Left renal cortex interstitium (tissue), 4 donors: ENCODE measurements at places on chromosomes 7 and 10. TPM values are rescaled to one million over a fixed set of nuclear protein-coding genes. Genes with fewer than 3 reads are reported as not detected.

The GPR26 gene
- polyA plus RNA-seq = 0.05 TPM

The SORCS1 gene
- 16.7 TPM for polyA plus RNA-seq

The PRSS2 gene
- not detected for polyA plus RNA-seq

The INTS1 gene
- polyA plus RNA-seq = 94.6 TPM

The ZNF117 gene
- polyA plus RNA-seq = 18.1 TPM

The CALML5 gene
- not detected for polyA plus RNA-seq

The TMEM213 gene
- 43.2 TPM for polyA plus RNA-seq

The AGBL3 gene
- polyA plus RNA-seq = 21.3 TPM

DNA sequence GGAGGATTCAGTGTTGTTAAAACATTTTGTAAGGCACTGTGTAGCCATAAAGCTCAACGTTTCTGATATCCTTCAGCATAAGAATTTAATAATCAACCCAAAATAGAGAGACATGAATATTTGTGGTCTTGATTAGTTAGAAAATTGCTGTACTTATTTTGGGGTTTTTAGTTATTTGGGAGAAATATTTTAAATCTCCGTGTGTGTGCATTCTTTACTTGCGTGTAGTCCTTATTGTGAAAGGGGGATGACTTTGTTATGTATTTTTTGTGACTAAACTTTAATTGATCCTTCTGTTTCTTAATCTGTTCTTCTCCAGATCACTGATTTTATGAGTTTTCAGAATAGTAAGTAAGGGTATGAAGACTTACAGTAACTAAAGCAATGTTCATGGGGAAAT lies 81.2 kb downstream of the ZNRF2 start:
- no peak for DNase-seq

DNA sequence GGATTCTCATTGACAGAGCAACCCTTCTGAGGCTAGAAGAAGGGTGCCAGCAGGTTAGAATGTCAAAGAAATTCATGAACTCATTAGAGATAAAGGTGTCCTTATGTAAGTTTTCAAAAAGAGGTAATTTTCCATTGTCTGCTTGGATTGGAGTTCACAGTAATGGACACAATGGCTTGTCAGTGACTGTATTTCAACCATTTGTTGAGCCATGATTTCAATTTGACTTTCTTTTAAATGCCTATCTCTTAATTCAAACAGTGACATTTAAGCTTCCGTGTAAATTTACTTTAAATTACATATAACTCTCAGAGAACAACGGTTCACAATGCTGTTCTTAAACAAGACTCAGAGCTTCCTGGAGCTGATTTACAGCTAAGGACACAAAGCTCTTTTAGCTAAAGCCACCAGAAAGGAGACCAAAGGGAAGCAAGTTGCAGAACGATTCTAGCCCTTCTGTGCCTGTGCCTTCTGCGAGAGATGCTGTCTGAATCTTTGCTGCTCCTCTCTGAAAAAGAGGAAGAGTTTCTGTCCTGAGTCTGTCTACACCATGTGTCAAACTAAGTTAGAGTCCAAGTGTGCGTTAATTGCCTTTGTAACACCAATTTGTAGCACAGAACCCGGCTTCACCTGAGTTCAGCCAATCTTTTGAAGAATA lies 42.2 kb upstream of the PFKP start:
- no peak for DNase-seq

GRCh38 chr10:111972109-111972508 lies 211.5 kb downstream of the GPAM start:
- DNase-seq = no peak

- DNase-seq = no peak
Observed at GRCh38 chr10:111077479-111077784, 603 bp downstream of the ADRA2A start.

DNA sequence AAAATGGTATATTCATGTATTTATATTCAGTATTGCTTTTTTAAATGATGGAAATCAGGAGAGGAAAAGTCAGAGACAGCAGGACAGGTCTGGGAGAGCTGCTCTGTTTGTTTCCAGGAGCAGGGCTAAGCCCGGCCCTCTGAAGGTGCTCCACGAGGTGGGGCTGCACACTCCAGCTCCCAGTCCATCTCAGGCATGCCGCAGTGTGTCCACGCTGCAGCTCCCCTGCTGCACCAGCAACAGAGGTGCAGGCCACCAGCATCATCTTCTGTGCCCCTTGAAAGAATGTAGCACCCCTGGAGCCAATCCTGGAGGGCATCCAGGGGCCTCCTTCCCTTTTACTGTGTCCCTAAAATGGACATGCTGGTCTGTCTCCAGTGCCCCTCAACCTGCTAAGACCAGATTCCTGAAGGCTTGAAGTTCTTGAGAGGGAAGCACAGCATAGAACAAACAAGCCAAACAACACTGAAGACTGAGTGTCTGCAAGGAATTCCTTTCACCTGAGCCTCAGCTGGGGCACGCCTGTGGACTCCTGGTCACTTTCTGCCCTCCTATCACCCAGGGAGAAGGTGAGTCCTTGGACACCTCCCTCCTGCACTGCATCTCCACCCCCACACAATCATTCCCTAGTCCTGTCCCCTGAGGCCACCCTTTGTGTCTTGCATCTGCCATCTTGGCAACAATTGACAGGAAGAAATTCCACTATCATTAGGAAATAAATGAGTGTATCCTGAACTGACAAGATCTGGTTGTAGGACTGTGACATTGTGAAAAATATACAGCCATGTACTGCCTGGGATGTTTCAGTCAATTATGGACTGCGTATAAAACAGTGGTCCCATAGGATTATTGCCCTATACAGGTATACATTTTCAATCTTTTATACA lies 100.5 kb downstream of the CXCL12 start:
- no peak for DNase-seq
